ENCODE measurements at places on chromosomes 12 and 14. TPM values are rescaled to one million over a fixed set of nuclear protein-coding genes. Genes with fewer than 3 reads are reported as not detected.

GRCh38 chr12:4780641-4781611 is 60.7 kb downstream of the GALNT8 start:
- DNase-seq = no peak

DNA sequence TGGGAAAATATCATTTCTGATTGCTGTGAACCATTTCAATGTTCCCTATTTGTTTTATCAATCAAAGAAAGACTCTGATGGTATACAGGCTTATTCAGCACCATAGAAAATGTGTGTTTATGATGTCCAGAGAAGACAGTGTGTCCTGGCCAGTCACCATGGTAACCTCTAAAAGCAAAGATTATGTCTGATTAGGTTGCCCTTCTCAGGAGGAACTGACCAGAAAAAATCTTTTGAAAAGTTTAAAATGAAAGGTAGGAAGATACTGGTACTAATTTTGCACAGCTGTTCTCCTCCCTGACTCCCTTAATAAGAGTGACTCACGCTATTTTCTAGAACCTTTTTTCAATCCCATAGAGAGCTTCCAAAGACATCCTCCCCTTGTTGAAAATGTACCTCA is 391.8 kb upstream of the DCN start:
- DNase-seq = no peak

DNA sequence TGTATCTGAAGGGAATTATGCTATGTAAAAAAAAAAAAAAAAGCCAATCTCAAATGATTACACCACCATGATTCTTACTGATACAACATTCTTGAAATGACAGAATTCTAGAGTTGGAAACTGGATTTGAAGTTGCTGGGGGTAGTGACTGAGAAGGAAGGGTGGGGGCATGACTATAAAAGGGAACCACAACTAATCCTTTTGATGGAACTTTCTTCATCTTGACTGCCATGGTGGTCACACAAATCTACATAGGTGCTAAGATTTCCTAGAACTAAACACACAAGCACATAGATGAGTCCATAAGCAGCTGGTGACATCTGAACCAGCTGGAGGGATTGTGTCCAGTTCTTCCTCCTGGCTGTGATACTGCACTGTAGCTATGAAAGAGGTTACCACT is 51.4 kb downstream of the CLMN start:
- no peak for DNase-seq

GRCh38 chr12:47054659-47055058 is 24.8 kb upstream of the PCED1B start:
- DNase-seq = no peak

DNA sequence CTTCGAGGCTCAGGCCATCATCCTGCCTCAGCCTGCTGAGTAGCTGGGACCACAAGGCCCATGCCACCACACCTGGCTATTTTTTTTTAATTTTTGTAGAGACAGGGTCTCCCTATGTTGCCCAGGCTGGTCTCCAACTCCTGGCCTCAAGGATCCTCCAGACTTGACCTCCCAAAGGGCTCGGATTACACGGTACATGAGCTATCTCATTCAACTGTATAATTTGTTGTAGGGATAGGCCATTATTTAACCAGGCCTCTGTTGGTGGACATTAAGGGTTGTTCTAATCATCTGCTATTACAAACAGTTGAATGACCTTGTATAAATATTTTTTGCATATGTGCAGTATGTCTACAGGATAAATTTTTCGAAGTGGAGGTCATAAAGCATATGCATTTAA is 9.0 kb downstream of the KIF5A start:
- no peak for DNase-seq

DNA sequence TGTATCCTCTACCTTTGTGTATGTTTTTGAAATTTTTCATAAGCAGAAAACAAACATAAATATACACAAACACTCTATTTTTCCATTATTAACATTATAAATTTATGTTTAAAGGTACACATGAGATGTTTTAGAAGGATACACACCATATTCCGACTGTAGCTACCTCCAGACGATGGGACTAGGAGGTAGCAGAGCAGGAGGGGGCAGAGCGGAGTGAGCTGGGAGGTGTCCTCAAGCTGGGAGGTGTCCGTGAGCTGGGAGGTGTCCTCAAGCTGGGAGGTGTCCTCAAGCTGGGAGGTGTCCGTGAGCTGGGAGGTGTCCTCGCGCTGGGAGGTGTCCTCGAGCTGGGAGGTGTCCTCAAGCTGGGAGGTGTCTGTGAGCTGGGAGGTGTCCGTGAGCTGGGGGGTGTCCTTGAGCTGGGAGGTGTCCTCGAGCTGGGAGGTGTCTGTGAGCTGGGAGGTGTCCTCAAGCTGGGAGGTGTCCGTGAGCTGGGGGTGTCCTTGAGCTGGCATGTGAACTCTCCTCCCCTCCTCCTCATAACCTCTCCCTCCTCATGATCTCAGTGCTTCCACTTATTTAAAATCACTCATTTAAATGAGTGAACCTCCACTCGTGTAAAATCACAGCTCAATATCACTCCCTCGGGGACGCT is 346.9 kb upstream of the SFSWAP start:
- DNase-seq = no peak

- DNase-seq = no peak
These were observed 81.6 kb downstream of the ITPK1 start for GRCh38 chr14:93033983-93034670.

GRCh38 chr14:26385310-26385709 is 212.5 kb downstream of the NOVA1 start:
- no peak for DNase-seq

GRCh38 chr14:22561366-22561660 is 27.7 kb downstream of the DAD1 start:
- no peak for DNase-seq

DNA sequence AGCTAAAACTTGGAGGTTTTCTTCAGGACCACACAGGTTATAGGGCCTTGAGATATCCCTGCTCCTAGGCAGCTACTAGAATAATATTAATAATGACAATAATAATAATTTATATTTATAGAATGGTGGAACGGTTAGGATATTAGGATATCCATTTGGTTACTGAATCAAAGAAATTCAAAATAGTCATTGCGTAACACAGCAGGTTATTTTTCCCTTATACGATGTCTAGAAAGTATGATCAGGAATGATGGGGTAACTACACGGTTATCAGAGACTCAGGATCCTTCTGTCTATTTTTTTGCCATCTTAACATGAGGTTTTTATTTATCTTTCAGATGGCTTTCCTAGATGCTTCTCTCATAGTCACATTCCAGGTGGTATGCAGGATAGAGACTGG is 39.0 kb downstream of the NEUROD4 start:
- no peak for DNase-seq

- no peak for DNase-seq
These were observed 1.2 kb downstream of the POU6F1 start for GRCh38 chr12:51216642-51217041.

DNA sequence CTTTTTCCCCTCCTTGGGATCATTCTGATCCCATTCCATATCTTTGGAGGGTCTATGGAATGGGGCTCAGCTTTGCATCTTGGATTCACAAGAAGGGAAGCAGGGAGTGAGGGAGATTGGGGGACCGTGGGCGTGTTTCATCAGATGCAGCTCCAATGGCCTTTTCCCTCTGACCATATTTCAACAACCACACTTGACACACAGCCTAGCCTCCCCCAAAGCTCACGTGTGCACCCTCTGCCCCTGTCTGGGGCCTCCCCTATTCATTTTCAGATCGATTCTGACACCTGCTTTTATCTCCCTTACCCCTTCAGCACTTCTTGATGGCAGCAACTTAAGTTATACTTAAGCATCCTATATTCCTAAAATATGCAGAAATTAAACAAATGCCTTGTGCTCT is 126.6 kb downstream of the CHST11 start:
- no peak for DNase-seq

GRCh38 chr12:117857632-117858612 is 110.9 kb downstream of the KSR2 start:
- DNase-seq = peak; percentile 18

GRCh38 chr12:25529738-25530137 is 23.3 kb downstream of the LMNTD1 start:
- no peak for DNase-seq

GRCh38 chr12:42325326-42325652 is 605 bp downstream of the ZCRB1 start:
- no peak for DNase-seq

The SLC5A8 gene
- polyA plus RNA-seq = not detected

The GLT8D2 gene
- polyA plus RNA-seq = not detected

The NPFF gene
- polyA plus RNA-seq = not detected

The TMEM179 gene
- not detected for polyA plus RNA-seq

The FAM90A1 gene
- polyA plus RNA-seq = not detected

The SLC10A1 gene
- 0.09 TPM for polyA plus RNA-seq

The TEX22 gene
- 0.52 TPM for polyA plus RNA-seq

The ZNF664 gene
- 5.8 TPM for polyA plus RNA-seq

The RNASE7 gene
- not detected for polyA plus RNA-seq

The MUCL1 gene
- polyA plus RNA-seq = not detected

All from CD14-positive monocyte (primary cell).